Activated CD4-positive, alpha-beta T cell treated with anti-CD3 and anti-CD28 coated beads, Interleukin-2, amount 50 U/mL, for 4 hours (primary cell): ENCODE measurements at places on chromosomes 6 and 20.
A peak's percentile ranks its signal among the peaks of the same experiment; 100 is the strongest.

DNA sequence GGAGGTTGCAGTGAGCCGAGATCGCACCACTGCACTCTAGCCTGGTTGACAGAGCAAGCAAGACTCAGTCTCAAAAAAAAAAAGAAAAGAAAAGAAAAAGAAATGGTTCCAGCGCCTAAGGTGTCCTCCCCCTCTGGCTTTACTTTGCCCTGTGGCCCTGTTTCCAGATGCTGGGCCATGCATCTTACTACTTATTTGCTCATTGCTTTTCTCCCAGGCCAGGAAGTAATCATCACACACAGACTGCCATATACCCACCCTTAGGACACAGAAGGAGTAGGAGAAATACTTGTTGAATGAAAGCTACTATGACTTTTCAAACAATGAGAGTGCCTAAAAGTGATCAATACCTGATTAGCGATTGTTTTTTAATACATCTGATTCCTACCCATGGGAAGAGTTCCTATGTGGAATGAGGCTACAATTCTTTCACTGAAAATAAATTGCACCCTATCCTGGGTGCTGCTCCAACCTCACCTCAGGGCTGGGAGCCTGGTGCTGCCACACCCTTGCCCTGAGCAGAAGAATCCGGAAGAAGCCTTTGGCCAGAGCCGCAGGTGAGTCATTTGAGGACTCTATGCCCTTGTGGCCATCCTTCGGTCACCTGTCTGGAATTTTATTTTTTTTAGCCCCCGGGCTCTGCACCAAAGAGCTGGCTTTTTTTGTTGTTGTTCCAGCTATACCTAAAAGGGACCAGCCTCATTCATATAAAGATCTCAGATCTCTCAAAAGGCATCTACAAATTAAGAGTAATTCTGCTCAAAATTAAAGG, 22.7 kb upstream of the TFAP2C start:
- no peak for DNase-seq

- no peak for DNase-seq
Observed at GRCh38 chr6:108350528-108350927, 55.7 kb downstream of the AFG1L start.

- no peak for DNase-seq
Observed at GRCh38 chr6:10338151-10338550, 76.7 kb downstream of the TFAP2A start.

DNA sequence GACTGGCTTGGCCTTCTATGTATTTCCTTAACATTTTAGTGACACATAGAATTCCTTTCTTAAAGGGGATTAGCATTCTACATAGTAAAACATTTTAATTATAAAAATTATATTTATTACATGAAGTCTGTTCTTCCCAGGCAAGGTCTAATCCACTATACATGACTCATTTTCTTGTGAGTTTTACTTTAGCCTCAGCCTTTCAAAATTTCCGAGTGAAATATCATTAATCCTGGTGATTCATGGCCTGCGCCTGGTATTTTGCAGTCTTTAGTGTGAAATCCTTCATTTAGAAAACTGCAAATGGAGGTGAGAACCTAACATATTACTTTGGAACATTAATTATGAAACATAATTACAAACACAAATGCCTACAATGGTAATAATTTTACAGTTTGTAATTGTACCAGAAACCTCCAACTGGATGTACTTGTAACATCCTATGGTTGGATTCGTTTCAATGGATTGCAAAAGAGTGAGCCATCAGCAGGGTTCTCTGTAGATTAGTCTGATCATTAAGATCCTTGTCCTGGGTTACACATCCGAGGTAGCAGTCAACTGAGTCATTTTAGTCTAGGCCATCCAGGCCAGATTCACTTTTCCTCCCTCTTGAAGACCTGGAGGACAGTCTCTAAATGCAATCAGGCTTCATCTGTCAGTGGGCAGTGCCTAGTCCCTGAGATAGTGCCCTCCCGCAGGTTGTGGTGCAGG, 272.0 kb downstream of the PACRG start:
- DNase-seq, result no peak

DNA sequence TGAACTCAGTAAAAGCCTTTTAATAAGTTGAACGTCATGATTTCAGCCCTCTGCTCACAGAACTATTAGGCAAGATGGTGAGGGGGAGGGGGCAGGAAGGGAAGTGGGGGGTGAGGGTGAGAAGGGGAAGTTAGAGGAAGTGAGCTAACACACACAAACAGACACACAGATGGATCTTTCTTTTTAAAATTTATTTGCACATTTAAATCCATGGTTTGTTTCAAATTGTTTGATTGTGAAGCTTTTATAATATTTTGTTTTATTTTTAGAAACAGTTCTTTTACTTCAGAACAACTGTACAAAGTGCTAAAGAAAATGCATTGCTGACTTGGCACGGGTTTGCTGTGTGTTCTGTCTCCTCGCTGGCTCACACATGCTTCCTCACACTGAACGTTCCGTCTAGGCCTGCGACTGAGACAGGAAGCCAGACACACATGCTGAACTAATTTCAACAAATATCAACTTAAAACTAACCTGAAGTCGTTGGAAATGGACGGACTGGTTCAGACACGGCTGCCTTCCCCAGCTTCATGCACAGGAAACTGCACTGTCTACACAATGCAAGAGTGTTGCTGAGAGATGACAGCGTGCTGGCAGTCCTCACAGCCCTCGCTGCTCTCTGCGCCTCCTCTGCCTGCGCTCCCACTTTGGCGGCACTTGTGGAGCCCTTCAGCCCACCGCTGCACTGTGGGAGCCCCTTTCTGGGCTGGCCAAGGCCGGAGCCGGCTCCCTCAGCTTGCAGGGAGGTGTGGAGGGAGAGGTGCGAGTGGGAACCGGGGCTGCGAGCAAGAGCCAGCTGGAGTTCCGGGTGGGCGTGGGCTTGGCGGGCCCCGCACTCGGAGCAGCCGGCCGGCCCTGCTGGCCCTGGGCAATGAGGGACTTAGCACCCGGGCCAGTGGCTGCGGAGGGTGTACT, 8.1 kb upstream of the ZBP1 start:
- peak; percentile 58 for DNase-seq

GRCh38 chr6:30350524-30350923, 5.6 kb downstream of the RPP21 start:
- DNase-seq, result no peak

DNA sequence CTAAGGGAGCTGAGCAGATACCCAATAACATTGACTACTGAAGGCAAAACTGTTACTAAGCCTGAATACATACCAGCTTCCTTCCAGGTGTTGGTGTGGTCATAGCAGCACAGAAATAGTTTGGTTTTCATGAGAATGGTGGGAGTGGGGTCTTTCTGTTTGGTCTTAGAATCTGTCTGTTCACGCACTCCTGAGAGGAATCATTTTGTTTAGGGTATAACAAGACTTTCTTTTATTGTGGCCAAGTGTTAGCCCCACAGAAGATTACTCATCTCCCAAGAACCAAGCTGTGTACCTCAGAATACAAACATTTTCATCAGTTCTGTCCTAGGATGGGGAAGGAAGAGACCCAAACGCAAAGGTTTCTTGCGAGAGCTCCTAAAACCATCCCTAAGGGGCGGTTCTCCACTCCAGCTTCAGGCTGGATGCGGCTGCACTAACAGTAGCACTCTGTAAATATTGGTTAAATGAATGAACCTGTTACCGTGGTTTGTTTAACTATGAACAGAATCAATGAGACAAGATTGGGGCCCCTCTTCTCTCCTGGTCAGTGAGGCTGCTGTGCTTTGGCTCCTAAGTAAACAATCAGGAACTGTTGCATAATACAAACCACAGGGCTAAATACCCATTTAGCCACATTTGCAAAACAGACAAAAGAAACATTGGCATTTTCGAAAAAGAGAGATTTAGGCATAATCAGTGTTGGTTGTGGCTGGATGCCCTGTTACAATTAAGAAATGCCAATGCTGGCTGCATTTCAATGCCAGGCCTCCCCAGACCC, 44.9 kb downstream of the SNAP25 start:
- no peak for DNase-seq

DNA sequence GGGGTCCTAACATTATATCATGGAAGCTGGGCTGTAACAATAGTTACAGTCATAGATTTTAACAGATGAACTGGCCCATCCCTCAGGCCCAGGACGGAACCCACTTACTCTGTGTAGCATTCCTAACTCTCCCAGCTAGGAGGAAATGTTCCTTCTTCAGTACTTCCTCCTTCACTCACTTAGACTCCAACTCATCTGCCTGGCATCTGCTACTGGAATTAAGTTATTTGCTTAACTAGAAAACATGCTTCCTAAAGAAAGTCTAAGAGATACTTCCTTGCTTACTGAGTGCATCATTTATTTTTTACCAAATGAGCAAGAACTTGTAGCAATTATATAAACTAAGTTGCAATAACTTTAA, 20.5 kb downstream of the GCLC start:
- no peak for DNase-seq

DNA sequence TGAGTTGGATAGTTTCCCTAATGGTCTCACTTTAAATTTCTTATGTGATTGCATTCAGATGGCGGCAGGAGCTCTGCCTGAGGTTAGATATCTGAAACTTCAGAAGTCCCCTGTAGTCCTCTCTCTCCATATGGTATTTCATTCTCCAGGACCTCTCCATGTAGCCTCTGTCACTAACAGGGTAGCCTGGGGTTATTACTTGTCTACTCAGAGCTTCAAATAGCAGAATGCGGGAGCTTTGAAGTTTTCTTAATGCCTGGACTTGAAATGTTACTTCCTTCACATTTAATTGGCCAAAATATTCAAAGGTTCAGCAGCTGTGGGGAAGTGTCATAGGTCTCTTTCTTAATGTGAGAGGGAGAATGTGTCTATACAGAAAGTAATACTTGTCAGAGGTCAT, 1370.4 kb downstream of the GRIK2 start:
- no peak for DNase-seq

DNA sequence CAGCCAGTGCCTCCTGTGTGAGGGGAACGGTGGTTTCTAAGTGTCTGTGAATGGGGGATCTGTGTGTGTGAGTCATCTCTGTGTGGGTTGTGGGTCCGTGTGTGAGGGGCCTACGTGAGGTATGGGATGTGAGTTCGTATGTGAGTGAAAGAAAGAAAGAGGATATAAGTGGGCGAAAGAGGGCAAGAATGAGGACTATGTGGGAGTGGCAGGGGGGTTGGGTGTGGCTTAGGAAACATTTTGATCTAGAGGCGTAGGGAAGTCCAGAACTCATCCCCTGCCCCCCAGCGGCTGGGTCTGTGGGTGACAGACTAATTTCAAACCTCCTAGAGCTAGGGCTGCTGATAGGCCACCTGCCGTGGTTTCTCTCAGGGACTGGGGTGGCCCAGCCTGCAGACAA, 35.5 kb downstream of the DHX35 start:
- DNase-seq, result peak; percentile 33

- no peak for DNase-seq
Observed at GRCh38 chr6:143792402-143793279, 50.5 kb upstream of the LTV1 start.

GRCh38 chr20:33373735-33374605, 27.3 kb downstream of the CDK5RAP1 start:
- no peak for DNase-seq

- no peak for DNase-seq
Observed at GRCh38 chr6:36848658-36849441, 9.6 kb upstream of the CPNE5 start.

- no peak for DNase-seq
Observed at GRCh38 chr6:87103977-87104601, 9.2 kb upstream of the CGA start.

GRCh38 chr6:10951675-10952282, 64.9 kb downstream of the SYCP2L start:
- no peak for DNase-seq

DNA sequence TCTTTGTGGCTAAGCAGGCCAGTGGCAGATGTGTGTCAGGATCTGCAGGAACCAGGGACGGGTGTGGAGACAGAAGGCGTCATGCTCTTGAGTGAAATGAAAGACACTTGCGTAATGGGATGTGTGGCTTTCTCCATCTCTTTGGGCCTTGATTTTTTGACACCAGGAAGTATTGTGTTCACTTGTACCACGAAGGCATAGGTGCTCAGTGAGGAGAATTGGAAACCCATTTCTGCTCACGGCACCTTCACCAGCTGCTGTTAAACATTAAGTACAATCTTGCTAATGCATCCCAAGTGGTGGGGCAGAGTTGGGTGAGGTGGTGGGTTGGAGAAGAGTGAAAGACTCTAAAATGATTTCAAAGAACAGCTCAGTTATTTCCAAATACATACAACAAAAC, 30.0 kb downstream of the GJA10 start:
- no peak for DNase-seq

DNA sequence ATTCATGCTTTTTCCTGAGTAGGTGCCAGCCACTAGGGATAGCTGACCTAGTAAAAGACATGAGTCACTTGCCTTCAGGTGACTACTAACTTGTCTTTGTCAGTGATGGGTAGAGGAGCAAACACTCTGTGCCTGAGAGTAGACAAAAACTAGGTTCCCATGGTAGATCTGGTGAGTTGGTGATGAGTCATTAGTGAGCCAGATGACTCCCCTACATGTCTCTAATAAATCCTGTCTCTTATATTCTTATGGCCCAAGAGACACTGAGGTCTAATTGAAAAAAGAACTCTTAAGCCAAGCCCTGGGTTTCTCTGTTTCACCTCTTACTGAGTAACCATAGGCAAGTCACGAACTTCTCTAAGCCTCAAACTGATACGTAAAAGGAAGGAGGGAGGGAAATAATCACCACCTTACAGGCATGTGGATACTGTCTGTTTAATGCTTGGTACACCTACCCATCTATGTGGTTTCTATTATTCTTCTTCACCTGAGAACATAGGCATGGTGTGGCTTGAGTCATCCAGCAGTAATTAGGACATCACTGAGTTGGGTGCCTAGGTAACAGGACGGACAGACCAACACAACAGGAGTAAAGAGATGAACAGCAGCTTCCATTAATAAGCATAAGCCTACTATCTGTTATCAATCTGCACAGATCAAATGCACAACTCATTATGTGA, 20.3 kb downstream of the TTPAL start:
- DNase-seq, result no peak

- no peak for DNase-seq
Observed at GRCh38 chr6:134287859-134288537, 29.9 kb downstream of the SGK1 start.

- DNase-seq, result no peak
Observed at GRCh38 chr6:9250852-9251251, 815.5 kb upstream of the SLC35B3 start.

DNA sequence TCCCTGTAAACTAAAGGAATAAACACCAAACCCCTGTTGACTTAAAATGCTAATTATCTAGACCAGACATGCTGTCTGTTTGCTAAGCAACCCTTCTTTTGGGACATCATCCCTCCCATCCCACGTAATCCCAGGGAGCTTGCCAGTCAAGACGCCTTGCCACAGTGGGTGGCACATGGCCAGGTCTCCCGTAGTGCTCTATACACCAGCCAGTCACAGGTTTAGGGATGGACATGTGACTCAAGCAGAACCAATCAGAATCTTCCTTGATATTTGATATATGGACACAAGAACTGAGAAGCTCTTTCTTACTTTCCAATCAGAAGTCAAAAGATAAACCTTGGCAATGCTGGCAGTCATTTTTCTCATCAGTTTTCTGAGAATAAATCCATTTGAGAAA, 60.0 kb downstream of the CNKSR3 start:
- no peak for DNase-seq

- DNase-seq, result no peak
Observed at GRCh38 chr6:87884203-87884602, 163.4 kb upstream of the SPACA1 start.

- no peak for DNase-seq
Observed at GRCh38 chr6:16466800-16467553, 228.6 kb downstream of the GMPR start.

GRCh38 chr6:17267566-17267965, 13.6 kb upstream of the RBM24 start:
- no peak for DNase-seq

- DNase-seq, result no peak
Observed at GRCh38 chr6:116221067-116221466, 32.8 kb downstream of the TSPYL4 start.
